Uterus (tissue), 4 donors: ENCODE measurements at places on chromosomes 12 and 14. TPM values are rescaled to one million over a fixed set of nuclear protein-coding genes. Genes with fewer than 3 reads are reported as not detected.
A peak's percentile ranks its signal among the peaks of the same experiment; 100 is the strongest.

DNA sequence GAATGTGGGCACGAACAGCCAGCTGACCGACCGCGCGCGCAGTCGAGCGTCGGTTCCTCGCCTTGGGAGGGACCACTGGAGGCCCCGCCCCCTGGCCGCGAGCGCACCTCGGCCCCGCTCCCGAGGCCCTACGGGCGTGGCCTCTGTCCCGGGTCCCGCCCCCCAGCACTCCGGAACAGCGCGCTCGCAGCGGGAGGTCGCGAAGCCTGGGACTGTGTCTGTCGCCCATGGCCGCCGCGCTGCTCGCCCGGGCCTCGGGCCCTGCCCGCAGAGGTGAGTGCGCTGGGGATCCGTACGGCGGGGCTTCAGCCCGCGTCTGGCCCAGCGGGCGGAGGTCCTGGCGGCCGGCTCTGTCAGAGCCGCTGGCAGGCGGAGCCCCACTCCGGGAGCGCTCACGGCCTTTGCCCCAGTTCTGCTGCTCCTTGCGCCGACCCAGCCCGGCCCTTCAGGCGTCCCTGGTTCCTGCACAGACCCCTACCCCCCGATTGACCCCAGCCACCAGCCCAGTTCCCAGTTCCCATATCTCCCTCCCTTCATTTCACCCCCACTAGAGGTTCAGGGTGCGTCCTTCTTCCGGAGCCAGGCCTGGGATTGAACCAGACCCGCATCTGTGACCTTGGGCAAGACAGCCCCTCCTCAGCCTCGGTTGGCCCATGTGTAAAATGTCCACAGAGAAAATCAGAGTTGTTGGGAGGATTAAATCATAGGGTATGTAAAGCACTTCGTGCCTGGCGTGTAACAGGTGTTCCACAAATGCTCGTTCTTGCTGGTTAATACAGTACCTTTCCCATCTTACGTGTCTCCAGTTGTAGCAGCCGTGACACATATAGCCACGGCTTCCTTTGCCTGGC, at the start of gene ACADS:
TSS of gene ACADS (plus strand) at position 168 of the 851 bp plus-strand sequence. CDS start at position 228, 60 bp downstream.
- DNase-seq = peak; percentile 87

DNA sequence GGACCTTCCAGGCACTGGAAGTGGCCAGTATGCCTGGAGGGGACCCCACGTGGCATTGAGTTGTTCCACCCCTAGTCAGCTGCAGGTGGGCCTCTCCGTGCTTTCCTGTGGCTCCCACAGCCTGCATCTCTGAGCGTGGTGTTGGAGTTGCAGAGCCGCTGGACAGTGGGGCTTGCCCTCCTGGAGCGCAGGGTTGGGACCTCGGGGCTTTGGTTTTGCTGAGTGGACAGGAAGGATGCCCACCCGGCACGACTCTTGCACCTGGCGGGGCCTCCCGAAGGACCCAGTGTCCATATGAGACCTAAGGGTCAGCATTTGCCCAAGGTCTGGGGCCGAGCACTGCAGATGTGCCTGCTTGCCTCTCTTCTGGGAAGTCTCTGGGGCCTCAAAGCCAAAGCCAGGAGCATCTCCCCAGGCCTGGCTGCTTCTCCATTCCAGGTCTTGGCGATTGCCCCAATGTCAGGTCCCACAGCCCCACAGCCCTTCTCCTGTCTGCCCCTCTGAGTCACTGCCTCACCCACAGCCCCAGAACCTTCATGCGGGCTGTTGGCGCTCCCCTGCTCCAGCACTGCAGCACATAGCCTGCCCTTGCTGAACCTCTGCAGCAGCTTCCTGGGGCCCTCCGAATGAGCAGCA, 1.5 kb downstream of the PACS2 start:
- no peak for DNase-seq

GRCh38 chr14:34424488-34424887, 37.6 kb downstream of the SPTSSA start:
- no peak for DNase-seq

Gene MANSC4
- not detected for total RNA-seq

DNA sequence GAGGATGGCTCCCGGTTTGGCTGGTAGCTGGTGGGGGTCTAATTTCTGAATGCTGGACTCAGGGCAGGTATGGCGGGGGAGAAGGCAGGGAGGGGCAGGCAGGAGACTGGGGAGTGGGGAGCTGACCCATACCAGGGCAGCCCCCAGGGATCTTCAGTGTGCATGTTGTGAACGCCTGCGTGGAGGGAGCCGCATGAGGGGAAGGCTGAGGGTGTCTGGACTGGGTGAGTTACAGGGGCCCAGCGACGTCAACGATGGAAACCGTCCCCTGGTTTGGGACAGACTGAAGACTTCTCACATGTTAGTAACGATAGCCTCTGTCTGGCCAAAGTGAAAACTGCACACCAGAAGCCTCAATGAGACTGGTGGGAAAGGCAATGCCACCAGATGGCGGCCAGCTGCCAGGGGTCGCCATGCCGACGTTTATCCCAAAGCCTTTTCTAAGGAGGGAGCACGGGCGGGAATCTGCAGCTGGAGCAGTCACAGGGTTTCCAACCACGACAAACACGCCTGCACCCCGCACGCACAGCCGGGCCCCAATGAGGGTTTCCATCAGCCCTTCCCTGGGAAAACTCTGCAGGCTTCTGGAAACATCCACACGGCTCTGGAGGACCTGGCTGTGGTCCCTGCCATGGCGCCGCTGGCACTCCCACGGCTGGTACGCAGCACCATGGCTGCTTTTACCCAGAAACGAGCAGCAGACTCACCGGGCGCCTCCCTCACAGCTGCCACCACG, 14.0 kb downstream of the PGAM5 start:
- no peak for DNase-seq

GRCh38 chr12:26647088-26647487, 185.9 kb downstream of the ITPR2 start:
- DNase-seq = no peak

Gene ING4
- 88.8 TPM for total RNA-seq

Gene TROAP
- total RNA-seq = 1.8 TPM

GRCh38 chr12:21773806-21774205, 700 bp downstream of the KCNJ8 start:
- no peak for DNase-seq

GRCh38 chr12:7907009-7907408, 29.0 kb downstream of the SLC2A3 start:
- DNase-seq = no peak

DNA sequence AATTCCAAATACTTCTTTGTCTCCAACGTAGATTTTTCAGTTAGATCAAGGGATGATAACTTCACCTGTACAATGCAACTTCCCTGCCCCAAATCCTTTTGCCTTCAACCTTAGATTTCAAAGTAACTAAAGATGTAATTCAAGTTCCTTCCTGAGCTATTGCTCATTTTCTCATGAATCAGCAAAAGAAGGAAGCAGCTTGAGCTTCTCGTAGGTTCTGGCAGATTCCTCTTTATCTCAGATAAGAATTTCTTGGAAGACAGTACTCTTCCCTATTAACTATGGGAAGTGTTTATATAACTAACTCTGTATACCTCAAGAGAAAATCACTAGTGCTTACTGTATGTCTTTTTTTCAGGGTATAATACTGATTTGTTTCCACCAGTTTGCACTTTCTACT, 203.8 kb downstream of the RASSF9 start:
- DNase-seq = no peak

GRCh38 chr14:36233217-36233616, 56.7 kb upstream of the PTCSC3 start:
- DNase-seq = no peak

GRCh38 chr12:72234886-72235285, 37.3 kb upstream of the TRHDE start:
- no peak for DNase-seq

GRCh38 chr14:34325493-34325892, 136.5 kb downstream of the SPTSSA start:
- DNase-seq = no peak

- no peak for DNase-seq
Observed at GRCh38 chr12:115320451-115320850, 636.5 kb upstream of the TBX3 start.

DNA sequence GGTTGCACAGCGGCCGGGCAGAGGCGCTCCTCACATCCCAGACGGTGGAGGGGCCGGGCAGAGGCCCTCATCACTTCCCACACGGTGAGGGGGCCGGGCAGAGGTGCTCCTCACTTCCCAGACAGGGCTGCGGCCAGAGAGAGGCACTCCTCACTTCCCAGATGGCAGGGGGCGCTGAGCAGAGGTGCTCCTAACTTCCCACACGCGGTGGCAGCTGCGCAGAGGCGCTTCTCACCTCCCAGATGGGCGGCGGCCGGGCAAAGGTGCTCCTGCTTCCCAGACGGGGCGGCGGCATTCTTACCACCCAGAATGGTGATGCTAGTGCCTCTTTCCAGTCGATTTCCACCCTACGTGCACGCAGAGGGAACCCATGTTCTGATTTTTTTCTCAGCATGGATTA, 304.4 kb downstream of the RGS6 start:
- no peak for DNase-seq

GRCh38 chr12:132356691-132357622, 27.6 kb upstream of the GALNT9 start:
- DNase-seq = no peak

- DNase-seq = no peak
Observed at GRCh38 chr12:79634957-79635471, 55.8 kb downstream of the PAWR start.

Gene RNASE3
- total RNA-seq = not detected

DNA sequence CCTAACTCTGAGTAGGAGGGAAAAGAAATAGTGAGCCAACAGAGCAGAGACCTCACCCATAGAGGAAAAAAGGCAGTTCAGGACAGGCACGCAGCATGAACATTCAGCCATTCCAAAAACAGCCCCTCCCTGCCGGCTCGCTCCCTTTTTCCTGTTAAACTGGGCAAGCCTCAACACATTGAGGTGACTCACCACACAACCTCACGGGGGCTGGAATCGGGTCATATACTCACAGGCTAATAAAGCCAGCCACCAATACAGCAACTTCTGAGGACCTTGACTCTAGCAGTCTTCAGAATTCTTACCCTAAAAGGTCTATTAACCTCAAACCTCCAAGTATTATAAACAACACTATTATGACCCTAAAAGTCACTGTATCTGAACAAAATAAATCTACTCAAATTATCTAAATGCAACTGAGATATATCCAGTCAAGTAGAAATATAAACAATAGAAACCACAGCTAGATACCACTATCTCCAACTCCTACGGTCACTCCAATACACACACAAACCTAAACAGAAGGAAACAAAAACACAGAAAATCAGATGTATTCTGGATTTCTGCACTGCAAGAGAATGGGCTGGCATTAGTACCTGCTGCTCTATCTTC, 6.3 kb downstream of the YBX3 start:
- DNase-seq = peak; percentile 84

- DNase-seq = no peak
Observed at GRCh38 chr12:117679776-117680175, 289.0 kb downstream of the KSR2 start.
